ENCODE measurements at places on chromosomes 3 and 15. TPM values are rescaled to one million over a fixed set of nuclear protein-coding genes. Genes with fewer than 3 reads are reported as not detected.
A peak's percentile ranks its signal among the peaks of the same experiment; 100 is the strongest.

DNA sequence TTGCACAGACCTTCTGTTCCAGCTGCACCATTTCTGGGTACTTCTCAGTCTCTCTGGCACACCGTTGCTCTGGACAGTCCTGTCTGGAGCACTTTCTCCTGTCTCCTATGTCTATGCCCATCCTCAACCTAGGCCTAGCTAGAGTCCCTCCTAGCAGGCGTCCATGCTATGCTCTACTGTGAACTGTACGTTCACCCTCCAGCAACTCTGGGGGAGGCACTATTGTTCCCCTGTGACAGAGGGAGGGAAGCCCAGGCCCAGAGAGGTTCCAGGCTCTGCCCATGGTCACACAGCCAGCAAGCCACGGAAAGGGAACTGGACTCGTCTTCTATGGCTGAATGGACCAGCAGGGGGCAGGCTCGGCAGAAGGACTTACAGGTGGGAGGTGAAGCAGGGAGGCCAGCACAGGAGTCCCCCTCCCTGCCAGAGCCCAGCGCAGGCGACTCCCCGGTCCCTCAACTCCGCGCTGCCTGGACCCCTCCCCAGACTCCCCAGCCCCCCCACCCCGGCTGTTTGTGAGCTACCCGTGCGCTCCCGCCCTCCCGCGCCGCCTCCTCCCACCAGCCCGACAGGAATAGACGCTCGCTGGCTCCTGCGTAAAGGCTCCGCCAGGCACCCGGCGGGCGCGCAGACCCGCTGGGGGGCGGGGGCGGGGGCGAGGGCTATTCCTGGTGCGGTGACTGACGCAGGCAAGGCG is 1.7 kb upstream of the LINGO1 start:
- no peak overlapping the region for H3K27ac ChIP-seq
- peaks cover 48% of the 10 kb centered on the region for H3K27me3 ChIP-seq
- peak; percentile 84 for DNase-seq
- no peaks in the 10 kb centered on the region for H3K36me3 ChIP-seq
- H3K4me1 ChIP-seq, result peaks cover 14% of the 10 kb centered on the region
- H3K4me3 ChIP-seq, result no peak overlapping the region

DNA sequence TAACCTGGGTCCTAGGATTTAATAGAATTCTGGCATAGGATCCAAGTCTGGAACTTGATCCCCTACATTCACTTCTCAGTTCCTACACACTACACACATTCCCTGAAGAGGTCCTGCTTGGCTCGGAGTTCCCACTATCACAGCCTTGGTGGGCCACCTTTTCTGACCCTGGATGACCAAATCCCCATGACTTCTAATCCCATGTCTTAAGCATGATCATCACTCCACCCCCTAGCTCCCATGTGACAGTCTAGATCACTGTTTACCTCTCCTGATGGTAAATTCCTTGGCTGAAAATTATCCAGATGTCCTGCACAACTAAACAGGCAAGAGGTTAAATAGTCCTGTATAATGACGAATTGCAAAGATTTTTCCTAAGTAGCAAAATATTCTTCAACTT is 40.3 kb downstream of the DUT start:
- no peaks in the 10 kb centered on the region for H3K4me1 ChIP-seq
- H3K27ac ChIP-seq, result no peak overlapping the region
- H3K36me3 ChIP-seq, result no peaks in the 10 kb centered on the region
- no peak overlapping the region for H3K4me3 ChIP-seq

OCA2 gene
- 27.7 TPM for polyA plus RNA-seq

DNA sequence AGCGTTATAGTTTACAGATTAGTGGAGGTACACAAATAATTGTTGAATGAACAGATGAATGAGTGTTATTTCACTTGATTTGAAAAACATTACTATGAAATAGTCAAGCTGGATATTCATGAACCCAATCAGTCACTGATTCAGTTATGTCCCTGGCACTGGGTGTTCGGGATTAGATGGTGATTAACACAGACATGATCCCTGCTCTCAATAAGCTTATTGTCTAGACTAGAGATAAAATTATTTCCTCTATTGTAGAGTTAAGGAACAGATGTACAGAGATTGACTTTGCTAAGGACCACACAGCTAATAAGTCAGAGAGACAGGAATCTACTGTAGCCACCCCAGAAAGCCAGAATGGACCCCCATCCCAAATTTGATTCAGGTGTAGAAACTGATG is 963 bp downstream of the GRAMD1C start:
- H3K36me3 ChIP-seq, result no peaks in the 10 kb centered on the region
- DNase-seq, result no peak
- no peaks in the 10 kb centered on the region for H3K4me1 ChIP-seq
- peak overlapping the region; percentile 69 for H3K4me3 ChIP-seq
- no peaks in the 10 kb centered on the region for H3K27me3 ChIP-seq
- no peak overlapping the region for H3K27ac ChIP-seq

DNA sequence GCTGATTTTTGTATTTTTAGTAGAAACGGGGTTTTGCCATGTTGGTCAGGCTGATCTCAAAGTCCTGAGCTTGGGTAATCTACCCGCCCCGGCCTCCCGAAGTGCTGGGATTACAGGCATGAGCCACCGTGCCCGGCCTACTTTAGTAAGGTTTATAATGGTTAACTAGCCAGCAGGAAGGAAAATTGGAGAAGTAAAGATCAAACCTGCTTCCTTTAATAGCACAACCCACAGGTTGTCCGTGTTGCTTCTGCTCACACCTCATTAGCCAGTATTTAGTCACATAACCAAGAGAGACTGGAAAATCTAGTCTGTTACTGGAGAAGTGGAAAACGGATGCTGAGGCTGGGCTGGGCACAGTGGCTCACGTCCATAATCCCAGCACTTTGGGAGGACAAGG is 51.9 kb upstream of the TBL1XR1 start:
- no peaks in the 10 kb centered on the region for H3K36me3 ChIP-seq
- H3K4me3 ChIP-seq, result no peak overlapping the region

GRCh38 chr3:193509103-193509965 is 45.4 kb downstream of the ATP13A4 start:
- no peaks in the 10 kb centered on the region for H3K36me3 ChIP-seq
- peak overlapping the region; percentile 12 for H3K27ac ChIP-seq
- H3K27me3 ChIP-seq, result no peaks in the 10 kb centered on the region
- no peak overlapping the region for H3K4me3 ChIP-seq
- no peak for DNase-seq
- H3K4me1 ChIP-seq, result peaks cover 11% of the 10 kb centered on the region

- H3K27me3 ChIP-seq, result no peaks in the 10 kb centered on the region
- peaks cover 43% of the 10 kb centered on the region for H3K4me1 ChIP-seq
- no peaks in the 10 kb centered on the region for H3K36me3 ChIP-seq
Observed at GRCh38 chr15:77528968-77529319, 103.8 kb downstream of the LINGO1 start.
